ENCODE measurements at places on chromosomes 4 and X. TPM values are rescaled to one million over a fixed set of nuclear protein-coding genes. Genes with fewer than 3 reads are reported as not detected.

DNA sequence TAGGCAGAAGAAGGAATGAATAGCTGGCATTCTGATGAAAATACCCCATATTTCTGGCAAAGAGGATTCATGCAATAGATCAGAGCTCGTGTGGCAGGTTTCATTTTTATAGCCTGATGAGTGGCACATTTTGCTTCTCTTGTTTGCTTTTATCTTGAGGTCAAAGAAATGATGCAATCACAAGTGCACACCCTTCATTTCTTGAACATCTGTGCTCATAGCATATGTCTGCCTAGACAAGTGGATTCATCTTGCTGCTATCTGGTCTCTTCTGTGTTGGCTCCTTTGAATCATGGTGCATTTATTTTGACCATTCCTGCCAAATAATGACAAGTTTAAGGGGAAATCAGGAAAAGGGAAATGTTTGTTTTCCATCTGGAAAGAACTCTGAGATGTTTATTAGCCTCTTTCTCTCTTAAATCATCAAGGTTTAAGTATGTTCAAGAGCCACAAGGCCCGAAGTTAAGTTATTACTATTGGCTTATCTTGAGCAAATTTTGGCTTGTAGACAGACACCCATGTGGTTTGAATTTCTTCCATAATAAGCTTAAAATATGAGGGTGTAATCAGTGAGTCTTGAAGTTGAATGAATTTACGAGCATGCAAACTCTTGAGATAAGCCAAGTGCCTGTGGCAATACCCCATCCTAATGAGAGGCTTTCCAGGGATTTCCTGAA, 59.3 kb upstream of the HS3ST1 start:
- no peak for DNase-seq

DNA sequence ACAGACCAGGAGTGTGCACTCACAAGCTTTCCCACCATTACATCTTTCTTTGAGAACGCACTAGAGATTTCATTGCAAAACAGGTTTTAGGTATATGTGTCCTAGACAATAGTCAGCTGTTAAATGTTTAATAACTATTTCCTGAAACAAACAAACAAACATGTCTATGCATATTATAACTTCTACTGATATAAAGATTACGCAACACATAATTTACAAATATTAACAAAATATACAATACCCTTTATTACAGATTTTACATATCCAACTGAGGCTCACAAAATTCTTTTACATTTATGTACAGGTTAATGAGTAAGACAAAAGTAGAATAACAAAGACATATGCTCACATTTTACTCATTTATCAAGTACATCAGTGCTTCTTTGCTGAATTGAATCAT, 1554.0 kb upstream of the PCDH10 start:
- DNase-seq = no peak

- no peak for DNase-seq
Observed at GRCh38 chrX:13000301-13000811, 25.4 kb downstream of the TMSB4X start.

DNA sequence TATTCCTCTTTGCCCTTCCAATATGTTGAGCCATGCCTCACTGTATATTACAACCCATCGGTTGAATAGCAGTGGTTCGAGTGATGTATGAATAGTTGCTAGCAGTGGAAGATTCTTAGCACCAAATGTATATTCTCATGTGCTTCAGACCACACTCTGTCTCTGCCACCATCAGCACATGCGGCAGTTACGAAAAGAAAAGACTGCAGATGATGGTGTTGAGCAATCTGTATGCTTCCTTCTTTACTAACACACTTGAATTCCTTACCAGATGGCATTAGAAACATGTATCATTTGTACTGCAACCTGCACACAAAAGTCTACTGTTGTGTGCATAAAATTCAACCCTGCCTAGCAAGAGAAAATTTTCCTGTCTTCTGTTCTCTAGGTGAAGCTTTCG, 214.6 kb downstream of the ENOX2 start:
- DNase-seq = no peak

The LONRF3 gene
- 0.30 TPM for total RNA-seq

The MTMR8 gene
- total RNA-seq = 4.0 TPM

The IL2 gene
- total RNA-seq = not detected

Data from neural crest cell (in vitro differentiated cells).